ENCODE measurements at places on chromosomes 1 and 21.

- DNase-seq = no peak
These were observed 341.7 kb downstream of the PCP4 start for GRCh38 chr21:40208948-40209345.

DNA sequence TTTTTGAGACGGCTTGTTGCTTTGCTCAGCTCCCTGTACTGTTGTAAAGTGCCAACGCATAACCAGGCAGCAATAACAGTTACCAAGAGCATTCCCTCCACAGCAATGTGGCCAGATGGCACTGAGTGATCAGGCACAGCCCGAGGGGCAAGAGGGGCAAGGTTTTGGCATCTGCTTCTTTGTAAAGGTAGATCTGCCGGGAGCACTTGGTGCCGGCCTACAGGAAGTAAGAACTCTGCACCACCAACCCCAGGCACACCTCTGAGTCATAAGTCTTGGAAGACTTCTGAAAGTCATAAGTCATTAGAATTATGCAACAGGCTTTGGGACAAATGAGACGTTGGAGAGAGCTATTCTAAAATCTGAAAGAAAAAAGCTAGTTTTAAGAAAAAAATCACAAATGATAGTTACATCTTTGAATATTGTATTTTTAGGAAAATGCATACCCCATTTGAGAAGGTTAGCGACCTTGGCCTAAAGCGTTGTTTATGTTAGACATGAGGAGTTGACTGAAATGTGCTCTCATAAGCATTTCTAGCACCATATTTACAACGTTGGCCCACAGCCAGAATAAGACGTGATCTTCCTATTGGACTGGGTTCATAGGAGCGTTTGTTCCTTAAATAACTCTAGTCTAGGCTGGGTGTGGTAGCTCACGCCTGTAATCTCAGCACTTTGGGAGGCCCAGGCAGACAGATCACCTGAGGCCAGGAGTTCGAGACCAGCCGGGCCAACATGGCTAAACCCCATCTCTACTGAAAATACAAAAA lies 37.7 kb upstream of the MAP10 start:
- DNase-seq = no peak

GRCh38 chr21:25682382-25682781 lies 43.3 kb downstream of the JAM2 start:
- DNase-seq = no peak

GRCh38 chr21:35476621-35477395 lies 427.7 kb upstream of the RUNX1 start:
- no peak for DNase-seq

DNA sequence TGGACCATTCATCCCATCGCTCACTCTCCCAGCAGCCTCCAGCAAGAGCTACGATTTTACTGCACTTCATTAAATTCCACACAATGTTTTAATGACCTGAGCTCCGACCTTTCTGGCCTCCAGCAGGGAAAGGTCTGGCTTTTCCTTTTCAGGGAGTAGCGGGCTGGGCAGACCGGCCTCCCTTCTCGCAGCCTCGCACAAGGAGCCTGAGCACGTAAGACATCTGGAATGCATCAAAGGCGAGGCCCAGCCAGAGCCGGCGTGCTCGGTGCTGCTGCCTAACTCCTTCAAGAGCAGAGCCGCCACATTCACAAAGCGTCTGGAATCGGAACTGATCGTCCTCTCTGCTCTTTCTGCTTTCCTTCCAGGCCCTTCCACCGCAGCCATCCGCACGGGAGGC lies 32.5 kb upstream of the FHAD1 start:
- no peak for DNase-seq

DNA sequence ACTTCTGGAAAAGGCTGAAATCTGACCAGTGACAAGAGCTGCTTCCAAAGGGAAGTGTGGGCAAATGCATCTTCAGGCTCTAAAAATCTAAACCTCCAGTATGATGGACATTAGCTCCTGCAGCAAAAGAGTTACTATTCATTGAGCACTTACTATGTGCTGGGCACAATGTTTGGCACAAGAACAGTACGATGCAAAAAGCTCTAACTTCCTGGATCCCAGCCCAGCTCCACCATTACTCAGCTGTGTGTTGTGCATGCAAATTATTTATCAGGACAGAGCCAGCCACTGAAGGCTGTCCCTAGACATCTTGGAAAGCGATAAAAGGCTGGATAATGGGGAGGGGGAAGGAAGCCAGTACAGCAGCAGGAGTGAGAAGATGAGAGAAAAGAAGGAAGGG lies 143.5 kb downstream of the ELAVL4 start:
- no peak for DNase-seq

- no peak for DNase-seq
These were observed 51.1 kb downstream of the GLUL start for GRCh38 chr1:182340233-182341058.

DNA sequence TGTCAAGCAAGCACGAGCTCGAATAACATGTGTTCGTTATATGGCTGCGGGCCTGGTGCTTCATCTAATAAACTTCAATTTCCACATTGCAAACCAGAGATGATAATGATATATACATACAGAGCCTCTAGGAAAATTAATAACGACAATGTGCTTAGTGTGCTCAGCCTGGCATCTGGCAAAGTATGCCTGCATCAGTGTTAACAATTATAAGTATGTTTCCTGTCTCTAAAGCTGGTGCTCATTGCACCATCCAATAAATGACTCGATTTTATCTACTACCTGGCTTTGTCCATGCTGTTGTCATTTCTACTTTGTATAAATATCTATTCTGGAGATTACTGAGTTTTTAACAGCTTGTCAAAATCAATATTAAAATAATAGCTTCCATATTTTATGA lies 1402.6 kb downstream of the MRPL39 start:
- DNase-seq = no peak

GRCh38 chr1:91783423-91784170 lies 102.4 kb downstream of the TGFBR3 start:
- no peak for DNase-seq

- DNase-seq = no peak
These were observed 5.3 kb downstream of the SKI start for GRCh38 chr1:2233468-2233867.

- no peak for DNase-seq
These were observed 122.0 kb downstream of the GLIS1 start for GRCh38 chr1:53616927-53617326.

GRCh38 chr1:97593192-97593591 lies 327.6 kb downstream of the DPYD start:
- DNase-seq = no peak

DNA sequence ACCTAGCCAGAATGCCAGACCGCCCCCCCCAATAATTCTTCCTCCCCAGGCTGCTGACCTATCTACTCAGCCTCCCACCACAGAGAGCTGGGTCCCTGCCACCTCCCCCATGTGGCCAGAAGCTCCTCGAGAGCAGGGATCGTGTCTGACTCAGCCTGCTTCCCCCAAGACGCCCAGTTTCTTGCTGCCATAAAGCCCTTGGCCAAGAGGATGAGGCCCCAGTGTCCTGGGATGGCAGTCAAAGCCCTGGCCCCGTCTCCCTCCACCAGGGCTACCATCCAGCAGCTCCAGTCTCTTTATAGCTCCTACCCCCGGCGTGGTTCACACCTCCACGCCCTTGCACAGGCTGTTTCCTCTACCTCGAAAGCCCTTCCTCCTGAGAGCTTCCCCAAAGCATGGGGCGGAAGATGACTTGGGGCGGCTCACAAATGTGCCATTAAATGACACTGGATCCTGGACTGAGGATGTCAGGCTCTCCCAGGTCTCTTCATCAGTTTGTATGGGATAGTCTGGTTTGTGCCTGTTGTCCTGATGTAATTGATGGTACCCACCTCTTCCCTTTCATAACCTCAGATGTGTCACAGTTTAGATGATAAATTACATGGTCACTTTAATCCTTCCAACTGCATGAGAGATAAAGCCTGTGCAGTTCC lies 13.2 kb downstream of the ADGRB2 start:
- DNase-seq = no peak

GRCh38 chr1:117290890-117291289 lies 76.4 kb upstream of the MAN1A2 start:
- no peak for DNase-seq

GRCh38 chr1:218254296-218254946 lies 30.7 kb upstream of the RRP15 start:
- DNase-seq = no peak

DNA sequence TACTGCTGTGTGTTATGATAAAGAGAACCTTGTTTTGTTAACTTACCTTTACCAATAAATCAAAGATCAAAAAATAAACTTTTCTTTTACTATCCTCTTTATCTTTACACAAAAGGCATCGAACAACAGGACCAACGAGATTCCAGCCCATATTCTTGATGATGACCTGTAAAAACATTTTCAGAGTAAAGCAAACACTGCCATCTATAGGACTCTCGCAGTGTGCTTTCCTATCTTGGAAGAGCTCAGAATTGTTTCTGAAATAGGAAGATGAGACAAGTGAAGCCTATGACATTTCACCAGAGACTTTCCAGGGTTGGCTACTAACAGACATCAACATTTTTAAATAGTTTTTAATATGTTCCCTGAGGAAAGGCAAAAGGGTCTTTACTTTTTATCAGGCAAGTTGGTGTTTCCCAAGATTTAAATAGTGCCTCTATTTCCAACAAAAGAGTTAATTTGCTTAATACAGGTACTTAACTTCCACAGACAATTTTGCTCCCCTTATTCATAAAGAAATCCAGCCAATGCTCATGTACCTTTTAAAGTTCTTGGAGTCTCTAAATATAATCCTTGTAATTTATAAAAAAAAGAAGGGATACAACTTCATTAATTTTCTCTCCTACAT lies 7.3 kb downstream of the GLMN start:
- DNase-seq = no peak

DNA sequence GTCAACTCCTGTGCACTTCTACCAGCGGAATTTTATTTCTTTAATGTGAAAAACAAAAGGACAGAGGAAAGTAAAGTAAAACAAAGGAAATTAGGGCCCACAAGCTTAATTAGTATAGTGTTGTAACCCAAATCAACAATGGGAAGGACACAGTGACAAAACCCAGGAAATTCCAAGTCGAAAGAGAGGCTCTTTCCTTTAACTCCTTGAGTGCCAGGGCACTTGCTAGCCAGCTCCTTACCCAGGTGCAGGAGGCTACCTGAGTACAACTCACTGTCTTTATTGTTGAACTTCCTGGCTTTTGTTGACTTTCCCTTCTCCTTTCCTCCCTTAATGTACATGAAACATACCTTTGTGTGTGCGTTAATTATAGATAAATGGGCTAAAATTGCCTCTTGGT lies 55.0 kb downstream of the PEX14 start:
- DNase-seq = no peak

DNA sequence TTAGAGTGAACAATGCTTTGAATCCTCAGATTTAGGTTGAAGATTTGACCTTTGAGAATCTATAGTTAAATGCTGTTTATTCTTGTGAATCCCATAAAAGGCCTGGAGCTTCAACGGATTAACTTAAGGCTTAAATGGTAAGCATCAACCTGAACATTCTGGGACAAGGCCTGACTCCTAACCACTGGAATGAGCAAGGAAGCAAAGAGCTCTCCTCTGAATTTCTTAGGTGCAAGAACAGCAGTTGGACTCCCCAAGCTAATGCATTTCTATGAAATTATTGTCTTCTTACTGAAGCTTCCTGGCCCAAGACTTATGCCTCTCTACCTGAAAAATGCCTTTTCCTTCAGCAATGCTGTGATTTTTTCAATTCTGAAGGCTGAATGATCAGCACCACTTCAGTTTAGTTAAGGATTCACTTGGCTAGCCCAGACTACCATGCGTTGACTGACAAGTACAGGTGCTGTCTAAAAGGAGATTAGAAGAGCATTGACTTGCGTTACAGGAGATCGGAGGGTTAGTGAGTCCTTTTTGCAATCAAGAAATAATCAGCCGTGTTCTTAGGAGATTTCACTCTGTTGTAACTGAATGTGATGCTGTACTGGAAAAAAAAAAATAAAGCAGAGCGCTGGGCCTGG lies 178.5 kb downstream of the ZC3H11B start:
- no peak for DNase-seq

GRCh38 chr1:211928993-211929637 lies 98.6 kb upstream of the LPGAT1 start:
- no peak for DNase-seq

GRCh38 chr1:205650241-205650640 lies 18.4 kb upstream of the ELK4 start:
- no peak for DNase-seq

DNA sequence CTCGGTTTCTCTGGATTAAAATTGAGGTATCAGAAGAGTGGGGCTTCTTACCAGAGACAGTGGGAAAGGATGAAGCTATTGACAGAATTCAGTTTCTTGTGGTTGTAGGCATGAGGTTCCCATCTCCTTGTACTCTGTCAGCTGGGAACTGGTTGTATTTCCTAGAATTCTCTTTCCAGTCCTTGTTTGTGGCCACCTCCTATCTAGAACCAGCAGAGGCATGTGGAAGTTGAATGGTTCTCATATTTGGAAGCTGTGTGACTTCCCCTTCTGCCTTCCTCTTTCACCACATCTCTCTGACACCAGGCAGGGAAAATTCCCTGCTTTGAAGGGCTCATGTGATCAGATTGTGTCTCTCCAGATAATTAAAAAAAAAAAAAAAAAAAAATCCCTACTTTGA lies 457.7 kb upstream of the ADAMTS5 start:
- no peak for DNase-seq

- no peak for DNase-seq
These were observed 66.5 kb downstream of the PEX14 start for GRCh38 chr1:10541286-10541685.

- no peak for DNase-seq
These were observed 35.3 kb downstream of the PACC1 start for GRCh38 chr1:212379366-212379765.

- DNase-seq = no peak
These were observed 34.2 kb upstream of the JUN start for GRCh38 chr1:58818075-58818474.

- DNase-seq = no peak
These were observed 46.1 kb upstream of the HTR1D start for GRCh38 chr1:23263380-23263887.

DNA sequence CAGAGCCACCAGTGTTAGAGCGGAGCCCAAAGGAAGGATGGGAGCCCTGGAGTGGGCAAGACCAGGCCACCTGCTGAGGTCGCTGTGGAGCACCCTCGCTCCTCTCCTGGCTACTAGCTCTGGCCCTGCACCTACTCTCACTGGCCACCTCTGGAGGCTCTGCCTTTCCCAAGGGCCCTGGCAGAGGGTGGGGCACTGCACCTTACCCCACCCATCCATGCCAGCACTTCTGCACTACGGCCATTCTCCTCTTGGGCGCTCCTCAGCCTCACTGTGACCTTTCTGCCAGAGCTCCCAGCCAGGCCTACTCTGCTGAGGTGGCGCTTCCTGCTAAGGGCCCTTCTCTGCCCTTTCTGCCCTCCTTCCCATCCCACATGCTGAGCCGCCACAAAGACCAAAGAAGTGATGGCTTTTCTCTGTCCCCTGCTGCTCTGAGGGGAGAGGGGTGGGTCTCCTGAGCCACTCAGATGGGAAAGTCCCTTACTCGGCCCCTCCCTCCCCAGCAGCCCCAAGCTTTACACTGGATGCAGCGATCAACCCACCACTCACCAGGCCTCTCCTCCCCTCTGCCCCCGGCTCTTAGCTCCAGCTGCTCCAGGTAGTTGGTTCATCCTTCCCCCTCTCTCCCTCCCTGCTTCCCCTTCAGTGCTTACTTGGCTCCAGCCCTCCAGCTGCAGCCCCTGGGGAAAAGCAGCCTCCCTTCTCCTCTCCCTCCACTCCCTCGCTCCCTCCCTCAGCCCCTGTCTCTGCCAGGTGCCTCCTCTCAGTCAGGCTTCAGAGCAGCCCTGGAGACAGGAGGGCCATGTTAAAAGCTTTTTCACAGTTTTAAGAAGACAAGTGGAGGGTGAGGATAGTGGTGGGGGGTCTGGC lies 14.8 kb upstream of the TMEM222 start:
- no peak for DNase-seq

Data from stimulated activated CD8-positive, alpha-beta memory T cell treated with anti-CD3 and anti-CD28 coated beads, Interleukin-4, amount 100 ng/mL, for 4 hours (primary cell).